ENCODE measurements at places on chromosomes 5 and 9. TPM values are rescaled to one million over a fixed set of nuclear protein-coding genes. Genes with fewer than 3 reads are reported as not detected.

Gene C9orf153
- not detected for total RNA-seq

Gene CAVIN4
- 1.00 TPM for total RNA-seq

Gene MYOZ3
- 1.3 TPM for total RNA-seq

Gene PTGS1
- total RNA-seq: under 0.01 TPM

Gene SLC2A8
- 13.6 TPM for total RNA-seq

Gene SOX30
- total RNA-seq: not detected
